ENCODE measurements at places on chromosomes 3 and 15.

DNA sequence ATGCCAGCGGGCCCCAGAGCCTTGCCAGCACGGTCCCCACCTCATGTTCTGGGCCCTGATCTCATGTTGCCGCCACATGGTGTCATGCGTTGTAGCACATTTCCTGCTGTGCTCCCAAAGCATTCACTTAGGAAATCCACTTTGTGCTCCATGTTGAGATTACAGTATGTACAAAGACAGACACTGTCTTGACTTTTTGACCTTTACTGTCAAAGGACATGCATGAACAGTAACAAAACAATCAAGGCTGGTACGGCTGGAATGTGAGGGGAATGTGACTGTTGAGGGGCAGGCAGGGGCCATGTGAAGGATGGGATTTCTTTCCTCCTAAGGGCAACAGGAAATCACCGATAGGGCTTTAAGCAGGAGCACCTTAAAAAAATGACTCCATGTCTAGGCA, 53.3 kb upstream of the RPL32 start:
- no peak for DNase-seq

- no peak for DNase-seq
Observed at GRCh38 chr3:149454746-149455145, 19.8 kb upstream of the TM4SF4 start.

GRCh38 chr3:116759316-116759715, 49.7 kb downstream of the TUSC7 start:
- no peak for DNase-seq

DNA sequence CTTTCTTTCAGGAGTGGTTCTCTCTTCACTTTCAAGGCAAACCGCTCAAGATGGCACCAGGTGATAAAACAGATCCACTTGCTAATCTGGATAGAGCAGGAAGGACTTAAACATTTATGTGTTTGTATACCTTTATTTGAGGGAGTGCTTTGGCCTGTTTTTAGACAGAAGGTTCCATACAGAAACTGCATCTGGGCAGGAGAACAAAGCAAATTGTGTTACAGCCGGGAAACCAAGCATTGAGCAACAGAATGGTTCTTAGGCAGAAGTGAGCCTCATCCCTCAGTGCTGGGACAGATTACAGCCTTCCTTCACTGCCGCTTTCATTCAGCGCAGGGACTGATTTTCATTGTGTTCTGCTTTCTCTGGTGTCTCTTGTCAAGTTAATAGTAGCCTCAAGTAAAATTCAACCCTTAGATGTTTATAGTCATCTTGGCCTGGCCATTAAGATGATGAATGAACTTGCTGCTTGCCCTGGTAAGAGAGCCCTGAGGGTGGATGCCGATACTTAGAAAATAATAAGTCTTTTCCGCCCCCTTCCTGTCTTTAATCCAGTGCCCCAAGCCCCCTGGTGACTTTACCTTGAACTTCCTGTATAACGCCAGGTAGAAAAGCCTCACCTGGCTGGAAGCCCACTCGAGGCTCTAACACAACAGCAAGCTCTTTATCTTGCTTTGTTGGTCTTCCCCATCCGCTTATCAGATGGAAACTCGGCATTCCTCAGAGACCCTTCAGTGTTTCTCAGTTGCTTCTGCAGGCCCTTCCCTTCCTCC, 168.0 kb upstream of the CTDSPL start:
- DNase-seq: no peak

GRCh38 chr15:32113224-32113623, 82.9 kb downstream of the CHRNA7 start:
- no peak for DNase-seq

- no peak for DNase-seq
Observed at GRCh38 chr15:54481819-54482218, 503.6 kb downstream of the UNC13C start.

GRCh38 chr15:96858694-96859093, 528.2 kb downstream of the NR2F2 start:
- no peak for DNase-seq

GRCh38 chr3:14691719-14692118, 16.8 kb downstream of the C3orf20 start:
- no peak for DNase-seq

DNA sequence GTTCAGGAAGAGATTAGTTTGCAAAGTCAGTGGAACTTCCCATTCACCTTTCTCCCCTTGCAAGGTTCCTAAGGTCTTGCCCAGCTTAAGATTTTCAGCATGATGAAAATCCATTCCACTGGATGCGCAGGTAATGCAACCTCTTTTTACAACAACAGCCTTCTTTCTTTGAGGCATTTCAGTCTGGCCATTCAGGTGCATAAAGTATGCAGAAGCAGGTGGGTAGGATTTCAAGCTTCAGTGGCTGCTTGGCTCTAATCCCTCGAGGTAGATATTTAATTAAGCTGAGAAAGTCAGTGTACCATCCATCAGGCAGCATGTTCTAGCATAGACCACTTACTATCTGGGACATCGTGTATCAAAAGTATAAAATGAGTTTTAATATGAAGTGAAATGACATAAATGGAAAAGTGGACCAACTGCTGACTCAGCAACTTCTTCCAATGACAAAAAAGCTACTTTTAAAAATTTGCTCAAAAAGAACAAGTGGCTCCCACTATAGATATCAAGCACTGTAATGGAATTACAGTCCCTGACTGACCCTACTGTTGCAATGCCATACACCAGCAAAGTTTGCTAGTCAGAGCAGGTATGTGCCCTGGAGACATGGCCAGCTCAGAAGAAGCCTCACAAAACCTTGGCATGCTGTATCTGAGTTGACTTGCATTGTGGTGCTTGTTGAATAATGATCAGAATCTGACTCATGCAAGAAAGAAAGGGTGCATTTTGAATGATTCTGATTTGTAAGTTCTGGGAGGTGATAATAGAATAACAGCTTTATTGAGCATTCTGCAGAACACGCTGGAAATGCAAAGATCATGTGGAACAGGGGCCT, 459.9 kb upstream of the MCTP2 start:
- DNase-seq: no peak

GRCh38 chr15:24898715-24899272, 56.0 kb upstream of the SNRPN start:
- no peak for DNase-seq

GRCh38 chr3:8143186-8143585, 358.4 kb upstream of the LMCD1 start:
- DNase-seq: no peak

- DNase-seq: no peak
Observed at GRCh38 chr3:130504701-130505100, 12.3 kb upstream of the COL6A6 start.

DNA sequence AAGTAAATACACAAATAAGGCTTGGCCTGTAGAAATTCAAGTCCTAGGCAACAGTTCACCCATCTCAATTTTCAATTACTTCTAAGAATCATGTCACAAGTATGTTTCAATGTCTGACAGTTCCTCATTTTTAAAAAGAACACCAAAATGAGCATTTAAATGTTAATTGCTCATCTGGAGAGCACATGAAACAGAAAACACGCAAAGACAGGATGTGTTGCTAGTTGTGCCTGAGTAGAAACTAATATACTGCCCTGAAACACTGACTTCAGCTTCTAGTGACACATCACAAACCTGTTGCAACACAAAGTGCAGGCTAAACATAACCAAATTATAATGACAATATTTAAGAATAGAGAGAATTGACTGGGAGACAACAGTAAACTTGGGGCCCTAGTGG, 167.3 kb upstream of the THBS1 start:
- no peak for DNase-seq

DNA sequence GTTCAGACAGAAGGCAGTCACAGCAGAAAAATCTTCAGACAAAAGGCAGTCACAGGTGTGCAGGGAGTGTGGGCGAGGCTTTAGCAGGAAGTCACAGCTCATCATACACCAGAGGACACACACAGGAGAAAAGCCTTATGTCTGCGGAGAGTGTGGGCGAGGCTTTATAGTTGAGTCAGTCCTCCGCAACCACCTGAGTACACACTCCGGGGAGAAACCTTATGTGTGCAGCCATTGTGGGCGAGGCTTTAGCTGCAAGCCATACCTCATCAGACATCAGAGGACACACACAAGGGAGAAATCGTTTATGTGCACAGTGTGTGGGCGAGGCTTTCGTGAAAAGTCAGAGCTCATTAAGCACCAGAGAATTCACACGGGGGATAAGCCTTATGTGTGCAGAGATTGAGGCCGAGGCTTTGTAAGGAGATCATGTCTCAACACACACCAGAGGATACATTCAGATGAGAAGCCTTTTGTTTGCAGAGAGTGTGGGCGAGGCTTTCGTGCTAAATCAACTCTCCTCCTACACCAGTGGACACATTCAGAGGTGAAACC, 27.6 kb downstream of the ZNF589 start:
- peak; percentile 70 for DNase-seq

DNA sequence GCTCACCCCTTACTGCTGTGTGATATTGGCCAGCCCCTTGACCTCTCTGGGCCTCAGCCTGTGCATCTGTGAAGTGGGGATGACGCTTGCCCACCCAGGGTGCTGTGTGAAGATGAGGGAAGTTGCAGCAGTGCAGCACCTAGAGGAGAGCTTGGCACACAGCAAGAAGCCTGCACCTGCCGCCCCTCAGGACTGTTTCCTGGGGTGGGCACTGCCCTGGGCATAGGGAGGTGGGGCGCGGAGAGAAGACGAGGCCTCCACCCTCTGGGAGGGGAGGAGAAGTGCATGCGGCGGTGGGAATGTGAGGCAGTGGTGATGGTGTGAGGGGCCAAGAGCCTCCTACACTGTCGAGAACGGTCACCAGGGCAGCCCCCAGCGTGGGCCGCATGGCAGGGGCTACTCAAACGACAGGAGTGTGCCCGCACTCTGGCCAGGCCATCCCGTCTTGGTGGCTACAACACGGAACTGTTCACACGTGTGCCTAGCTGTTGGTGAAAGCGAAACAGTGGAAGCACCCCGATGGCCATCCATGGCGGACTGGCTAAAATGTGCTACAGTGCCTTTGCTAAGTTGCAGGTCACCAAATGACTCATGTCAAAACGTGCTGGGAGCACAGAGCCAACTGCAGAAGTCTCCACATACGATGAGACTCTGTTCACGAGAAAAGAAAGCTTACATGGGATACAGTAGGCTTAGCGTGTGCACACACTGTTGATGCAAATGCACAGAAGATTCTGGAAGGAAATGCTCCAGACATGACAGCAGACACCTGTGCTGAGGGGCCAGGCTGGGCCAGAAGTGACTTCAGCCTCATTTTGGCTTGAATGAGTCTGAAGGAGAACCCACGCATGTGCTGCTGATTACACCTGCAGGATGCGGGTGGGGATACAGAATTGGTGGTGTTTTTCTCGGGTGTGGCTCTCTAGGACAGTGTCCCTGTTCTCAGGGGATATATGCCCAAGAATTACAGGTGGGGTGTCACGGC, 40.4 kb upstream of the IQSEC1 start:
- no peak for DNase-seq

DNA sequence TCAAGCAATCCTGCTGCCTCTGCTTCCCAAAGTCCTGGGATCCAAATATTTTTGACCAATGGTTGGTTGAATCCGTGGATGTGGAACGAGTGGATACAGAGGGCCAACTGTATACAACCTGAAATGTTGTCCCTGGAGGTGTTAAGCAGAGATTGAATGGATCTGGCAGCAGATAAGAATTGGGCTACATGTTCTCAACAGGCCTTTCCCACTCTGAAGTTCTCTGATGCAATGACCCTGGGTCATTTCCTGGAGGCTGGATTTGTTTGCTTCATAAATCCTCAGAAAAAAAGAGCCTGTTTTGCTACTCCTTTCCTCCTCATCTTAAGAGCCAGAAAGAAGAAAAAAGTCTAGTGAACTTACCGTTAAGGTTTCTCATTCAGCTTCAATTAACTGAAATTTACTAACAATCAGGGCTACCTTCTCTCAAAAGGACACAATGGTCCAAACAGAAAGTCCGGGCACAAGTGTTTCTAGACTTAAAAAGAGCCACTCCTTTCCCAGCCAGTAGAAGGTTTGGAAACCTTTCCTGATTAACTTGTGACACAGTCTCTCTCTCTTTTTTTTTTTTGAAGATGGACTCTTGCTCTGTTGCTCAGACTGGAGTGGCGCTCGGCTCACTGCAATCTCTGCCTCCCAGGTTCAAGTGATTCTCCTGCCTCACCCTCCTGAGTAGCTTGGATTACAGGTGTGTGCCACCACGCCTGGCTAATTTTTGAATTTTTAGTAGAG, 6.5 kb downstream of the ARHGEF3 start:
- no peak for DNase-seq

- no peak for DNase-seq
Observed at GRCh38 chr15:52734329-52734728, 55.1 kb upstream of the ATOSA start.

GRCh38 chr15:40309344-40309862, 1.7 kb upstream of the PLCB2 start:
- no peak for DNase-seq

- DNase-seq: no peak
Observed at GRCh38 chr3:196163666-196164493, 47.3 kb downstream of the ZDHHC19 start.

DNA sequence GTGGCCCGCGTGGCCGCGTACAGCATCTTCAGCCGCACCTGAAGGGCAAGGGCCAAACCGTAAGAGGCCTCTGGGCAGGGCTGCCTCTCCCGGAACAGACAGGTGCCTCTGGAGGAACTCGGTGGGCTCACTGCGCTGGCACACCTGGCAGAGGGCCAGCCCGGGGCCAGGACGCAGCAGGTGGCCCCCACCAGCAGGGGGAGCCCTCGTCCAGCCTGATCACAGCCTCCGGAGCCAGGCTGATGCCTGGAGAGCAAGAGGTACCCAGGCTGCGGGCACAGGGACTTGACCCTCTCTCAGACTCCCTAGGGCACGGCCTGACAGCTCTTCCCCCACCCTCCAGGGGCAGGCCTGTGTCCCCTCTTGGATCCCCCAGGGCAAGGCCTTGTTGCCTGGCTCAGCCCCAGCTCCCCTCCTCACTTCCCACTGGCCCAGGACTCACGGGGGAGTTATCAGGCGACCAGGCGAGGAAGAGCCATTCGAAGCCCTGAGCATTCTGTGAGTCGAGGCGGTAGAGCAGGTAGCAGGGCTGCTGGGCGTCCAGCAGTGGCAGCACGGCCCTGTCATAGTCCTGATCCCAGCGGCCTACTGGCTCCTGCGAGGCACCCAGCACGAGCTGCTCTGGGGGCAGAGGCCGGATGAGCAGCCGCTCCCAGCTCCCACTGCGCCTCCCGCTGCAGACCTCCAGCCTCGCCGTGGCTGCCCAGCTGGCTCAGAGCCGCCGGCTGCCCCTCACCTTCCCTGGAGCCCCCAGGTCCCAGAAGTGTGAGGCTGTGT, 6.2 kb upstream of the TLR9 start:
- peak; percentile 84 for DNase-seq

- peak; percentile 1 for DNase-seq
Observed at GRCh38 chr15:99446565-99447496, 119.0 kb upstream of the MEF2A start.

- DNase-seq: no peak
Observed at GRCh38 chr15:27418726-27419125, 447.7 kb downstream of the GABRG3 start.

DNA sequence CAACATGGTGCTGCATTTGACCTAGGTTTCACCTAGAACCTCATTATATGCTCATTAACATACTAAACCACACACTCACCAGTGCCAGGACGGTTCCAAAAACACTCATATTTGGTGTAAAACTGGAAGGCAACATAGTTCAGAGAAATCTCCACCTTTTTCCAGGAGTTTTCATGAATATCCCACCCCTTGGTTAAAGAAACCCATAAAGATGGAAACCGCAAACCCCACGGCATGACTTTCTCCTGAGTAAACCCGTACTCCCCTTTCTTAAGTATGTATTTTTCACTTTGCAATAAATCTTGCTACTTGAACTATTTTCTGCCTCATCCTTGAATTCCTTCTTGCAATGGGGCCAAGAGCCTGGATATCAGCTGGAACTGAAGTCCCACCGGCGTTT, 379.3 kb downstream of the MAGI1 start:
- DNase-seq: no peak
